Suppressor macrophage treated with lipopolysaccharide for 4 hours (primary cell): ENCODE measurements at places on chromosomes 7 and 10.

DNA sequence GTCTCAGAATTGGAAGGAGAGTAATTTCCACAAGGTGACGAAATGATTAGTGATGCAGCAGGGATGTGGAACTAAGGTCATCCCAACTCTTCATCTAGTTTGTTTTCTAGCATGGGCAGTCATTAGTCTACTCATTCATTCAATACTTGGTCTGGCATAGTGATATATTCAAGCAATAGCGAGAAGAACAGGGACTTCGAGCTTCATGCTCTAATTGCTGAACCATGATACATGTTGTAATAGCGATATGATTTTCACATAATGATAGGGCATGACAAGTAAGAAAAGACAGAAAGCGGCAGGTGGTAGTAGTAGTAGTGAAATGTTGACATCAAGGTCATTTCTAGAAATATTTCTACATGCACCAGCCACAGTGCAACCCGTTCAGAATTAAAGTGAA, 652.1 kb downstream of the PHTF2 start:
- no peak for DNase-seq

DNA sequence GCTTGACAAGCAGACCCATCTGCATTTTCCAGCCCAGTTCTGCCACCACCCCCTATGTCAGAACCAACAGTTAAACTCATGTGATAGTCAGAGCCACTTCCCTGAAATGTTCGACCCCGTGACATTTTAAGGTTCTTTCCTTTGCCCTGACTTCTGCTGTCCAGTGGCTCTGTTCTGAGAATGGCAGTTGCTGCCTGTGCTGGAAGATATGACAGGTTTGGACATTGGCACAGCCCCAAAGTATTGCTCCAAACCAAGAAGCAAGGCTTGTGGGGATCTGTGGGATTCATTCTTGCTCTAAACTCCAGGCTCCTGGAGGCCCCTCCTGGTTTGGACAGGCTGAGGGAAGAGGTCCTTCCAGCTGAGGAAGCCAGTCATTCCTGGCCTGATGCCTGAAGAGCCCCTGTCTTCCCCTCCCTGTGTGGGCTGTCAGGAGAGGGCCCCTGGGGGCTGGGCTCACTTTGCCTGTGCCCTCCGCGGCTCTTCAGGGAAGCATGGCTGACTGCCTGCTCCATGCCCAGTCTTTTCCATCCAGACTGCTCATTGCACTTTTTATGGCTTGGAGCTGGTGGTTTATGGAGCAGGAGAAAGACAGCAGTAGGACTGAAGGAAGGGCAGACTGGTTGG, 138.0 kb downstream of the CDH23 start:
- DNase-seq, result peak; percentile 35

GRCh38 chr7:107596881-107597581, 17.0 kb downstream of the BCAP29 start:
- no peak for DNase-seq

- peak; percentile 87 for DNase-seq
These were observed at the start of gene TPST1 for GRCh38 chr7:66204822-66205740. TPST1 (plus strand) TSS chr7:66205334; CDS start chr7:66240426, 35,092 bp downstream.

- DNase-seq, result peak; percentile 15
These were observed 130.2 kb downstream of the GPR37 start for GRCh38 chr7:124635416-124635815.

DNA sequence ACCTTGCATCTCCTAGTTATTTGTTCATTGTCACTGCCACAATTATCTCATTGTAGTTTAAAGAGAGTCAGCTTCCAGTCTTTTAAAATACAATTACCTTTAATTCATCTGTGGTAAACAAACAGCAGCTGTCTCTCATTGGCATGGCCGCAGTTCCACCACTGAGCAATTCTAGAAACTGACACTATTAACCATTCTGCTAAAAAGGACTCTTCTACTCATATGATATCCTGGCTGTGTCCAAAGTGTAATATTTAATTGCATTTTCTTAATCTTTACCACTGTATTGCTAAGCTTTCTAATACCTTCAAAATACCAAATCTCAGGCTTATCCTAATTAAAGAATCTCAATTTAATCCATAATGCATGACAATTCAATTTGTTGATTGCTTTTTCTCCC, 639.0 kb downstream of the AUTS2 start:
- no peak for DNase-seq

- DNase-seq, result peak; percentile 81
These were observed 49.0 kb upstream of the ARHGAP12 start for GRCh38 chr10:31977440-31978155.

GRCh38 chr7:23211589-23211988, 29.7 kb downstream of the NUP42 start:
- no peak for DNase-seq

GRCh38 chr7:104272767-104273384, 55.5 kb upstream of the LHFPL3 start:
- peak; percentile 27 for DNase-seq

DNA sequence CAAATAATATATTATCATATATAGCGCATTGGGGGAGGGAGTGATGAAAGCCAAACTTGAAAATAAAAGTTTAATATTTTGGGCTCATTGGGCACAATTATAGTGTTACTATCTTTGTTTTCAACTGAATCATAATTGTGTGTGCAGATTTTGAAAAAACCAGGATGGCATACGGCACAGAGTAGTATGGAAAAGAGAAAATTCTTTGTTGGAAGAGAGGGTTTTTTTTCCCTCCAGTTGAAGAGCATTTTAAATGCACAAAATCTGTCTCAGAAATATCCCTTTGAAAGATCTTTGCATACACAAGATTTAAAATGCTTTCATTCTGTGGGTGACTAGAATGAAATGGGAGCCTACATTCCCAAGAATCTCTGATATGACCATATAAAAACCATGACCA, 269.6 kb downstream of the EXOC4 start:
- DNase-seq, result no peak

DNA sequence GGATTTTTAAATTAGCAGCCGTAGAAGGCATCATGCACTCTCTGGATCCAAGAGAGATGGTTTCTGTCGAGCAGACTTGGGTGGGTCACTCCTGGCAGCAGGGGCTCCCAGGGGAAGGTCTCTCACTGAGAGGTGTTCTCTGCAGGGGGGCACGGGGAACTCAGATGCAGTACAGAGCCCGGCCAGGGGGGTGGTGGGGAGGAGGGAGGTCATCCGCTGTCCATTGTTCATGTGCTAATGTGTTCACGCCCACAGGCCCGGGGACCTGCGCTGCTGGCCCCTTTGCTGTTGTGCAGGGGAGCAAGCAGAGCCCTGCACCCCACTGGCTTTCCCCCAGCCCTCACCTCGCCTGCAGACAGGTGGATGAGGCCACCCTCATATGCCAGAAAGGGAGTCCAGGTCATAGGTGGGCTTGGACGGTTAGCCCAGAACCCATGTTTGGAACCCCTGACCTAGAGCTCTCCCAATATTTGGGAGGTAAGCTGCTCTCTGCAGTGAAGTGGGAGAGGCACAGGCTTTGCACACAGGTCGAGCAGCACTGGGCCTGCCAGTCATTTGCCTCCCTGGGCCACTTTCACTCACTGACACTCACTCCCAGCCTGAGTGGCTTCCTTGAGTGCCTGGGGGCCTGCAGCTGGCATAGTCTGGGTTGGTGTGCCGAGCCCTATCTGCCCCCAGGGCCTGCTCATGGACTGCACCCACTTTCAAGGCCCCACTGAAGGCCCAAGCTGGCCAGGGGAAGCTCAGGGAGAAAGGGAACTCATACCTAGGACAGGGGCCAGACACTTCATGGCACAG, 12.6 kb upstream of the TBRG4 start:
- DNase-seq, result no peak

DNA sequence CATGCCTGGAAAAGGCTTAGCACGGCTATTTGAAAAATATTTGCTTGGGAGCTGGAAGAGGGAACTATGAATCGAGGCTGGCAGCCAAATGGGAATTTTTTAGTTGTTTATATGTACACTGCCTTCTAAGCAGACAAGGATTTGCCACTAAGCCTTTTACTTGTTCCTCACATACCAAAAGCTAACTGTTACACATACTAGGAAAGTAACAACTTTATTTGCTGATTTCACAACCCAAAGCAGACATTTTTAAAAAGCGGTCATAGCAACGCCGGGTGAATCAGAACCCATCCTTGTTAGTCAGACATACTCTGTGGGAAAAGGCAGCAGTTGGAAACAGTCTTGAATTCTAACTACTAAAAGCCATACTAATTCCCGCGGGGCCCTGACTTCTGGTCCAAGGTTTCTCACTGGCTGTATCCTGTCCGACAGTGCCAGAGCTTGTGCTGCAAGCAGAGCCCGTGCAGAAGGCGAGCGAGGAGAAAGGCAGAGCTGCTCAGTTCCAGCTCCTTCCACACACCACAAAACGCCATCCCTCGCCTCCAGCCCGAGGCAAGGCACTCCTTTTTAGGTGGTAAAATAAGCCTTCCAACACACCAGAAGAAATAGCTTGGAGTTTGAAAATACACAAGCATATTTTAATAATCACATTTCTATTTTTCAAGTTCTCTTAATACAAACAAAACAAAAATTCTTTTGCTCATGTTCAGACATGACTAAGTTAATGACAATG, 89.2 kb downstream of the RNF216 start:
- peak; percentile 88 for DNase-seq

GRCh38 chr10:11475831-11476434, 135.5 kb downstream of the USP6NL start:
- DNase-seq, result no peak

DNA sequence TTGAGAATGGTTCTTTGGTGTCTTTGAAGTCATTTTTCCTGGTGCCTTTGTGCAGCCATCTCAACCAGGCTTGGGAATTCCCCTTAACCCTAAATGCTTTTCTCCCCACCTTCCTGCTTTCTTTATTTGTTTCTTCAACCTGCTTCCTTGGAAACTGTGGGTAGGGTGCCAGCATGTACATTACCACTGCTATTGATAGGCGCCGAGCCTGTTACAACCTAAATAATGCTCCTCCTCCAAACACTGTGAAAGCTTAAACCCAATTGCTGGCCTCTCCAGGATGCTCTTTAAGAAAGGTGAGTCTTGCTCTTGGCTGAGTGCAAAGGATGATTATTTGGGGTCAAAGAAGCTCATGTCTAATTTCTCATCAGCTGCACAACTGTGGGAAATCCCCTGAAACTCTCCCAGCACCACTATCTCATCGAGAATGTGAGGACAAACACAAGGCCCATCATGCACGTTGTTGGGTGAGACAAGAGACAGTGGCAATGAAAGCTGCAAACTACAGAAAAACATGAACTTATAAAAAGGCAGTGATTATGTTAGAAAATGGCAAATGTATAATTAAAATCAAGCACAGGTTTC, 285.5 kb upstream of the IGFBP3 start:
- DNase-seq, result no peak

- DNase-seq, result peak; percentile 63
These were observed 76.9 kb upstream of the KCNIP2 start for GRCh38 chr10:101920546-101920945.

GRCh38 chr7:157547611-157548010, 210.8 kb downstream of the DNAJB6 start:
- DNase-seq, result no peak

DNA sequence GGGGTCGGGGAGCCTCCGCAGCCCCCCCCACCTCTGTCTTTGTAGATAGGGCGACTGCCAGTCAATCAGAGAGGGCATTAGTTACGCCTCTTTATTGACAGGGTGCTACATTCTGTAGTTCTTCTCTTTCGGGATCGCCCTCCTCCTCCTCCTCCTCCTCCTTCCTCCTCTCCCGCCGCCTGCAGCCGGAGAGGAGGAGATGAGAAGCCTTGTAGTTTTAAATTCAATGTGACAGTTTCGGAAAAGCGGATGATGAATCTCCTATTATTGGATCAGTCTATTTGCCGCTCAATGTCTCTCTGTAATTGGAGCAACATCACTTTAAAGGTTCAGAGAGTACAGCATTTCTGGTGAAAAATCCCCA, 587 bp upstream of the UNCX start:
- no peak for DNase-seq

- peak; percentile 87 for DNase-seq
These were observed 141.2 kb upstream of the ABCB5 start for GRCh38 chr7:20474249-20474648.

- DNase-seq, result no peak
These were observed 68.0 kb upstream of the NRP1 start for GRCh38 chr10:33402220-33403073.

DNA sequence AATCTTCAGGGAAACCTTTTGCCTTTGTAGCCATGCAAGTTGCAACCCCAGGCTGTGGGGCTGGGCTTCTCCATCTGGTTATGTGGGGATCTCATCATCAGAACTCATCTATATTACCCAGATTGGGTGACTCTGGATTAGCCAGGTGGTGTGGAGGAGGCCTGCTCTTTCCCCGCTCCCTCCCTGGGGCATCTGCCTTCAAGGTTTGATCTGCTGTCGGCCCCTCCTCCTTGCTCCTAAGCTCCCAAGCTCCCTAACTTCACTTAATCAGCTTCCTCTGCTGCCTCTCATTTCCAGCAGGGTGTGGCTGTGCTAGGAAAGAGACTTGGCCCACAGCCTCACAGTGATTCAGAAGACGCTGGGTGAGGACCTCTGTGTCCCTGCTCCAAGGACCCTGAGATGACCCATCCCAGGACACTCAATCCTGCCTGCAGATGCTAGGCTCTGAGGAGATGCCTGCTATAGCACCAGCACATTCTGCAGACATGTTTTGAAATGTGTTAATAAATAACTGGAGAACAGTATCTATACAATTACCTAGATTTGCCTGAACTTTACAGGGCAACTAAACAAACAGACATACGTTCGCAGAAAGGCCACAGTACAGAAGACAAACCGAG, 392.1 kb upstream of the PODXL start:
- DNase-seq, result no peak

GRCh38 chr7:4069268-4070095, 612.6 kb upstream of the FOXK1 start:
- DNase-seq, result no peak

DNA sequence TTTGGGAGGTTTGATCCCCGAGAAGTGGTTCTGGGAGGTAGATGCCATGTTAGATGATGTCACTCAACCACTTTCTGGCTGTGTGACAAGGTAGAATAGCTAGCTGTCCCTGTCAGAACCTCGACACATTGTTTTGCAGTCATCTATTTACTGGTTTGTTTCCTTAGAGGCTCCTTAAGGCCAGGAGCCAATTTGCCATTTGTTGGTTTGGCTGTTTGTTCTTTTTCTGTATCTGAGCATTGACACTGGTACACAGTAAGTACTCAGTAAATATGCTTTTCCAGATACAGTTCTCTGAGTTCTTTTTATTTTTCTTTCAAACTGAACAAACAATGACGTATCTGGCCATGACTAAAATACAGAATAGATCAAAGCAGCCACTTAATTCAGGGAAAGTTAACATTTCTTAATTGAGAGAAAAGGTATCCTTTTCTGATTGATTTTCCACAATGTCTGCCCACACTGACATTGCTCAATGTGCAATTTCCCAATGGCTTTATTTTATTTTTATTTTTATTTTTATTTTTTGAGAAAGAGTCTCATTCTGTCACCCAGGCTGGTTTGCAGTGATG, 121.6 kb downstream of the SPAG6 start:
- no peak for DNase-seq

DNA sequence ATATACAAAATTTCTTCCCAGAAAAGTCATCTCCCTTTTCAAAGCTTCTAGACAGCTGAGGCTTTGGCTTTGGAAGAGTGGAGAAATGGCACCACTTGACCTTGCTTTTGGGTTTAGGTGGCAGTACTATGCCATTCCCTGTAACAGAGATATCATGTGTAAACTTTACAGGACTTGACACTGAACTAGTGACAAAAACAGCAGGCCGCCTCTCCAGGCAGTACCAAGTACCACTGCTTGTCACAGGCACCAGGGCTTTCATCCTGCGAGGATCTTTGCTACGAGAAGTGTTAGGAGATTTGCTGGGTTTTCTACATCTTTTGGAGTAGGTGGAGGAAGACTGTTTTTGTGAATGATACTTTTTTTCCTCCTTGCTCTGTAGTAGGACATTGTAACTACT, 32.6 kb upstream of the ANLN start:
- DNase-seq, result no peak
